ENCODE measurements at places on chromosomes 3 and 15.

- DNase-seq, result no peak
These were observed 296.5 kb downstream of the THSD4 start for GRCh38 chr15:71411538-71412482.

- no peak for DNase-seq
These were observed 308.3 kb upstream of the CCDC54 start for GRCh38 chr3:107068980-107069379.

GRCh38 chr15:86237111-86237500, 157.4 kb downstream of the AGBL1 start:
- no peak for DNase-seq

DNA sequence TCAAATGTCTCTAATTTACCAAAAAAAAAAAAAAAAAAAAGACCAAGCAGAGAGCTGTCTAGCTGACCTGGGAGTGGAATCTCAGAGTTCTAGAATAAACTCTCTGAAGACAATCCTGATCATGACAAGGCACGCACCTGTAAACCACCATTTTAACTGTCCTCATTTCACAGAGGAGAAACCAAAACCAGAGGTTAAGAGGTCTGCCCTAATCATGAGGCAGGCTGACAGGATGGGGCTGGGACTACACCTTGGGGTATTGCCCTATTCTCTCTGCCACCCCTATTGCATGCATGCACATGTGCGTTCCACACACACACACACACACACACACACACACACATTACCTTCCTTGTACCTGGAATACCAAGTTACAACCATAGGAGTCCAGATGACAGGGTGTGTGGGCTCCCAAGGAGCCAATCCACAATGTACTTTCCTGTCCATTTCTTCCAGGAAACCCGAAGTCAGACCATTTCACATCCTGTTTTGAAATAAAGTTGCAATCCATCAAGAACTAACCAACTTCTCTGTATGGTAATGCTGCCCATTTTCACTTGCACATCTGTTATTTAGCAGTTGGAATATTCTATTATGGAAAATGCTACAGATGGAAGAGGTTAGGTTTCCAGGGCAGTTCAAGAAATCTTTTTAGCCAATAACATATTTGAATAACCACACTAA, 34.6 kb downstream of the HSPBAP1 start:
- no peak for DNase-seq

- no peak for DNase-seq
These were observed 55.5 kb downstream of the IL12A start for GRCh38 chr3:160044121-160044520.

DNA sequence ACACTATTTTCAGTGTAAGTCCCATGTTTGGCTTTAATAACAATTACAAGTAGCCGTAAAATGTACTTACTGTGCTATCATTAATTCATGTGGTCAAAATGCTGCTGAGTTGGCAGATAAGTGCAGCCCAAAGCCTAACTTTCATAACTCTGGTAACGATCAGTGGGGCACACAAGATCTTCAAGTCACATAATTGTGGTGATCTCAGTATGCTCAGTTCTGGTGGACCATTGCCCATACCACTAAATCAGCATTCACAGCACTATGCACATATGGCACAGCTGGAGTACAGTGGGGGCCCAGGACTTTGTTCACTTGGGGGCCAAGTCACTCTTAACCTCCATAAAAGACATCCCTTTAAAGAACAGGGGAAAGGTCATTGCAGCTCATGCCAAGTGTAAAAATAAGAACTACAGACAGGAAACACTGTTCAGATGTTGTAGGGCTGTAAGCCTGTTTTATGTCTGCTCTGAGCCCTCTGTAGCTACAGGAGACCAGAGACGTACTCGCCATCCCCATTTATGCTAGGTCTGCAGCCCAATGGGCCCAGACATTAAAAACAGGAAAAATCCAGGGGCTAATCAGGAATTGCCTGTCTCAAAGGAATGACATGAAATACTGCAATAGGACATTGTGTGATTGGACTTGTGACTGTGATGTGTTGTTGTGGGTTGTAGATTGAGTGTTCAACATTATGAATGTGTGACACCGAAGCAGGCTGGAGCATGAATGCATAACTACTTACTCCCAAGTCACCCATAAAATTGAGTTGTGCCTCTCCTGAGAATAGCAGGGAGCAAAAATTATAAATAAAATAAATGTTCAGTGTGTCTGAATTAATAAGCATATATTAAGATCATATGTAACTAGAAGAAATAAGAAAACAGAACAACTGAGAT, 282.5 kb upstream of the EPHA3 start:
- DNase-seq, result no peak

DNA sequence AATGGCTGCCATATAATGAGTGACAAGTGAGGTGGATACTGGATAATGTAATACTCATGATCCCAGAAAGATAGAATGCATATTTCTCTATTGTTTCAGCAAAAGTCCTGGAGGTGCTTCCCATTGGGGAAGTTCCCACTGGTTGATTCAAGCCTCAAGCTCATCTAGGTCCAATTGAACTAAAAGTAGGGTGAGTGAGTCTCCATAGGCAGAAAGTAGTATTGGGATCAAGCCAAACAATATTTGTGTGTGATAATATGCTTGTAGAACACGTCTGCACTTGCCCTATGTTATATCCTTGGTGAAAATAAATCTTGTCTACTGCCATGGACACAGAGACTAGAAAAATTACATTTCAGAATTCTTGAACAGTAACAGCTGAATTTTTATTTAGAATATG, 14.8 kb upstream of the ZBTB20 start:
- DNase-seq, result no peak

DNA sequence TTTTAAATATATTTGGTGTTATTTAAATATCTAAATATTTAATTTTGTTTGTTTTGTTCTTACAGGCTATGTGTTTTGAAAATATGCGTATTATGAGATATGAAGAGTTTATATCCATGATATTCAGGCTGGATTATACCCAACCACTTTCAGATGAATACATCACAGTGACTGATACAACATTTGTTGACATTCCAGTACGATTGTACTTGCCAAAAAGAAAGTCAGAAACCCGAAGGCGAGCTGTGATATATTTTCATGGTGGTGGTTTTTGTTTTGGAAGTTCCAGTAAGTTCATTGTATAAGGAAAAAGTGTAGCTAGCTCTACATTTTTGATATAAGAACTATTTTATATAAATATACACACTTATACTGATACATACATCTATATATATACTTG, 6.9 kb downstream of the AADACL2 start:
- no peak for DNase-seq

GRCh38 chr3:72295276-72295961, 510.5 kb upstream of the PROK2 start:
- DNase-seq, result no peak

- no peak for DNase-seq
These were observed 39.7 kb downstream of the GLDN start for GRCh38 chr15:51380999-51381806.

GRCh38 chr15:51931638-51932037, 39.9 kb downstream of the LEO1 start:
- no peak for DNase-seq

GRCh38 chr3:194556086-194557056, 69.6 kb upstream of the ATP13A3 start:
- no peak for DNase-seq

DNA sequence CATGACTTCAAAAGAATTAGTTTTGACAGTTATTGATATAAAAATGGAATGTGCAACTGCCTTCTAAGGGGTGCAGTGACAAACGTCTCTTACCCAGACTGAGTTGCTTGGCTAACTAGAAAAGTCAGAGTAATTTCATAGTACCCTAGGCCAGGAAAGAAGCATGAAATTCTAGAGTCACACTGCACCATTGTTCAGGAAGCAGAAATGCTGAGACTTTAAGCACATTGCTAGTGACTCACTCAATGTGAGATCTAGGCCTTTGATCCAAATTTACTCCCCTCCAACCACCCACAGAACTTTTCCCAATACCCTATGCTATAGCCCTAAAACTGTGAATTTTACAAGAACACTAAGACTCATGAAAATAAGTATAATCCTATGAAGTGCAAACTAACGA, 110.8 kb downstream of the DUT start:
- no peak for DNase-seq

GRCh38 chr3:66115858-66116654, 77.3 kb upstream of the MAGI1 start:
- no peak for DNase-seq

- no peak for DNase-seq
These were observed 16.6 kb upstream of the AGTR1 start for GRCh38 chr3:148681080-148681479.

DNA sequence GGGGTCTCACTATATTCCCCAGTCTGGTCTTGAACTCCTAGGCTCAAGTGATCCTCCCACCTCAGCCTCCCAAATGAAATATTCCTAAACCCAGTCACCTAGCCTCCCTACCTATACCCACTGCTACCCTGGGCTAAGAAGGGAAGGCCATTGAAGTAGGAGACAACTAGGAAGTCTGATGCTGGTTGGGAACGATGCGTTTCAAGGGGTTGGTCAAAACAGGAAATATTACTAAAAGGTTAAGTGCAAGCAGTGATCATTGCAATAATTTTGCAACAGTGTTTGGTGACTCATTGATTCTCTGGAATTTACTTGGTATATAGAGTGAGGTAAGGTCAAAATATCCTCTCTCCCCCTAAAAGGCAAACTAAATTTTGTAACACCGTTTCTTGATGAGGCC, 4.6 kb upstream of the UQCRC1 start:
- DNase-seq, result no peak

DNA sequence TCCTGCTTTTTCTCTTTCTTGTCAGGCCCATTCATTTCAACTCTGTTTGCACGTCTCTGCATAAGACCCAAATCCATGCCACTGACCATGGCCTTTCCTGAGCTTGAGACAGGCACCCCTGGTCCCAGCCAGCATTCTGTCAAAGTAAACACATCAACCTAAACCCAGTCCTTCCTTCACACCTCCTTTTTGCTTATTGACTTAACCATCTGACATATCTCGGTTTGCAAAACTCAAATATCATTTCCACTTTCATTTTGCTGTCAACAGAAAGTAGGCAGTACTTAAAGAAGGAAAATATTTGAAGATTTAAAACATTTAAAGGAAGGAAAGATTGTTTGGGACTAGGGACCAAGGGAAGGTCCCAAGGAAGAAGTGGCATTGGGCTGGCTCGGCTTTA, 48.2 kb upstream of the KBTBD8 start:
- DNase-seq, result no peak

- DNase-seq, result no peak
These were observed 102.8 kb downstream of the XXYLT1 start for GRCh38 chr3:195168009-195168762.

DNA sequence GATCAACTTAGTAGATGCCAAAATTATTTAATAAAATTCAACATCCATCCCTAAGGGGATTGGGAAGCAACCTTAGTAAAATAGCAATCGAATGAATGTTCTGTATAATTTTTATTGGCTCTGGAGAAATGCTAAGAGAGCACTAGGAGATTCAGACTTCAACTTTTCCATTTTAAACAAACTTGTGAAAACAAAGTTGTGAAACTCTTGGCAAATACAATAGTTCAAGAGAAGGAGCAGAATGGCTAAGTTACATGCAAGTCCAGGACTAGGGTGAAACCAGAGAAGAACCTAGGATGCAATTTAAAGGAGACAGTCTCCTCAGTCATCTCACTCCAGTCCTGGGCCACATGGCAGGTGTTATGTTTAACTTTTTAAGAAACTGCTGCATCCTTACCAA, 16.7 kb upstream of the ZNF280D start:
- no peak for DNase-seq

DNA sequence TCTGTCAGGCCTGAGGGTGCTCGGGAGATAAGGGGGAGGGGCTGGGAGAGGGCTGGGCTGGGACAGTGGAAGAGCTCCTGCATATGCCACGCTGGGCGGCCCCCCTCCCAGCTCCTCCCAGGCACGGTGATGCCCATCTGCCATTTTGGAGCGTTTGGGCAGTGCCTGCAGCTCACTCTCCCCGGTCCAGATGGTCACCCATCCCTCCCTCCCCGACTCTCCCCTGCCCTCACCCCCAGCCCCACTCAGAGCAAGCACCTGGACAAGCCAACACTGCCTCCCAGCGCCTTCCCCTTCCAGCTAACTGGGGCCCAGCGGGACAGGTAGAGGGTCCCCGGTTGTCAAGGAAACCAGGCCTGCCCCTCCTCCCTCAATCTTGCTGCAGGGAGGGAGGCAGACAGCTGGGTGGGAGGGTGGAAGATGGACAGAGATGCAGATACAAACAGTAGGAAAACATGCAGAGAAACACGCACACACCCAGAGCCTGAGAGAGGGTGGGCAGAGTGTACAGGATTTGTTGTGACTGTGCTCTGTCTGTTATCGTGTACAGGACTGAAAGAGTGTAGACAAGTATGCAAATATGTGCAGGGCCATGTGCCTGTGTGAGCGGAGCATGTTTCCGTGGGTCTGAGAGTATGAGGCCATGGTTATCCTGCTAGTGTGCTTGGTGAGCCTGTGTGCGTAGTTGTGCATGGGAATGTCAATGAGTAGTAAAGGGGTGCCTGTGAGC, 17.5 kb upstream of the CORO2B start:
- DNase-seq, result no peak

DNA sequence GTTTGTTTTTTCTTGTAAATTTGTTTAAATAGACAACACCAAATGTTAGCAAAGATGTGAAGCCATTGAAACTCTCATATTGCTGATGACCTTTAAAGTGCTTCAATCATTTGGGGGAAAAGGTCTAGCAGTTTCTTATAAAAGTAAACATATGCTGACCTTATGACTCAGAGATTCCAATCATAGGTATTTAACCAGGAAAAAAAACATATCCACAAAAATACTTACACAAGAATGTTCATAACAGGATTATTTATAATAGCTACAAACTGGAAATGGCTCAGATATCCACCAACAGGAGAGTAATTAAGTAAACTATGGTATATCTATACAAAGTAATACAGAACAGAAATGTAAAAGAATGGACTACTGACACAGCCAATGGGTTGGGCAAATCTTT, 27.1 kb upstream of the RORA start:
- no peak for DNase-seq

DNA sequence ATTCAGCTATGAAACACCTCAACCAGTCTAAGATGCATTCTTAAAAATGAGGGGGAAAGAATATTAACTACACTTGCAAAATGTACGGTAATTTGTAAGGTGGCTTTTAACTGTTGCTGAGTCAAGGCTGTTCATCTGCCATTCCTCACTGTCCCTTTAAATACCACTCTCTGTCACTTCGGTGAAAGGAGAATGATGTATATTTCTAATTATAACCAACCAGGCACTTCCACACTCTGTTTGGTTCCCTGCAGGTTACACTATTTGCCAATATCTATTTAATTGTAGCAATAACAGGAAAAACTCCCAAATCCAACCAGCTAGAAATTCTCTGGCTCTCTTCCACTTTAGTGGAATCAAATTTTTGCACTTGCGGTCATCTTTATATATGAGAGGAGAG, 70.5 kb upstream of the SLCO3A1 start:
- DNase-seq, result no peak
